ENCODE measurements at places on chromosomes 5 and 9.

DNA sequence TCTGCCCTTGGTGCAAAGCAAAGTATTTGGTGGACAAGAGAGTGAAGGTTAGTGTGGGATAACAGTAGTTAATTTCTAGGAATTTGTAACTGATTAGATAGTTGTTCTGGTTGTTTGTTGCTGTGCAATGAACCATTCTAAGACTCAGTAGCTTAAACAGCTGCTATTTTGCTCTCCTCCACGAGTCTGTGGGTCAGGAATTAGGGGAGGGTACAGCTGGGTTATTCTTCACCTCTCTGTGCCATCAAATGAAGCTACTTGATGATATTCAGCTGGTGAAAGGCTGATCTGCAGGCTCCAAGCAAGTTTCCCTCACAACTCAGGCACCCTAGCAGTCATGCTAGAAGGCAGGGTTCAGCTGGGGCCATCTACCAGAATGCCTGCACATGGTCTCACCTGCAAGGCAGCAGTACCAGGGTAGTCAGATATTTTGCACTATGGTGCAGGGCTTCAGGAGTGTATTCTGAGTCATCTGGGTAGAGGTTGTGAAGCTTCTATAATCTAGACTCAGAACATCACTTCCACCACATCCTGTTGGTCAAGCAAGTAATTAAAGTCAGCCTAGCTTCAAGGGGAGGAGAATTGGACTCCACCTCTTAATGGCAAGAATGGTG lies 159.5 kb upstream of the SLC28A3 start:
- no peak for DNase-seq

DNA sequence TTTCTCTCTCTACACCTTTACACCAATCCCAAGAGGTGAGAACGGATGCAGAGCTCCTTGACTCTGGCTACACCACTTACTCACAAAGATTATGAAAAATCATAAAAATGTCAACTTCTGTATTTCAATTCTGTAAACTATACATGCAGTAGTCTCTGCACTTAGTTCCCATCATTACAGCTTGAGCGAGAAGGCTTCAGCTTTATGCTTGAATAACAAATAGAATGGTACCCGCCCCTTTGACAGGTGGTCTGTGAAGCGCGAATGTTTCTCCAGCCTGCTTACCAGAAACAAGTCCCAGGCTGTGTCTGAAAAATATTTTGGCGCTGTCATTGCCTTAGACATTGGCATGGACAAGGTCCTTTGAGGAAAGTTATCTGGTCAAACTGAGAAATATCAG lies 562.4 kb upstream of the CLINT1 start:
- DNase-seq = no peak

GRCh38 chr9:32344551-32345182 lies 39.8 kb upstream of the ACO1 start:
- DNase-seq = no peak

GRCh38 chr9:37157726-37158377 lies 37.5 kb downstream of the ZCCHC7 start:
- no peak for DNase-seq

DNA sequence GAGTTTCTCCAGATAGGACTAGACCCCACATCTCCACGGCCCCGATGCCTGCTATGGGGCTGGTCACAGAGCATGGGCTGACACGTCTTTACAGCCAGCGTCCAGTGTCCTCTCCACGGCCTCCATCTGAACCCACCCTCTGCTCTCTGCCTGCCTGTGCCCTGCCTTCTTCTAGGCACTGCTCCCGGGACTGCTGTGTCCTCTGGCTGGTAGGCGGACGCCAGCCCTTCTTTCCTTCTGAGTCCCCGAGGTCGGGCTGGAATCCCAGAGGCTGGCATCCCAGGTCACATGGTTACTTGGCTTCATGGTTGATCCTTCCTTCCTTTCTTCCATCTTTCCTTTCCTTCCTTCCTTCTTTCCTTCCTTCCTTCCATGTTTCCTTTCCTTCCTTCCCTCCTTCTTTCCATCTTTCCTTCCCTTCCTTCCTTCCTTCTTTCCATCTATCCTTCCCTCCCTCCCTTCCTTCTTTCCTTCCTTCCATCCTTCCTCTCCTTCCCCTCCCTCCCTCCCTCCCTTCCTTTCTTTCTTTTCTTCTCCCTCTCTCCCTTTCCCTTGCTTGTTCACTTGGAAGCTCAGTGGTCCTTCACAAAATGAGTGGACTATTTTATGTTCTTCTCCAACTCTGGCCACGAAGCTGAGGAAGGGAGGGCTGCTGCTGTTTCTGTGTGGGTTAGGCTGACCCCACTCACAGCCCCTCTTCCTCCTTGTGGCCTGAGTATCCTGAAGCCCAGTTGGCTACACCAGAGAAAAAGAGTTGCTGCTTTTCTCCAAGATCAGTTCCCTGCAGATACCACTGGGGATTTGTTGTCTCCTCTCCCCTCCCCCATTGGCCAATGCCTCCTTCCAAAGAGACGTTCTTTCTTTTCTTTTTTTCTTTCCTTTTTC lies 66.8 kb upstream of the NEURL1B start:
- DNase-seq = no peak

DNA sequence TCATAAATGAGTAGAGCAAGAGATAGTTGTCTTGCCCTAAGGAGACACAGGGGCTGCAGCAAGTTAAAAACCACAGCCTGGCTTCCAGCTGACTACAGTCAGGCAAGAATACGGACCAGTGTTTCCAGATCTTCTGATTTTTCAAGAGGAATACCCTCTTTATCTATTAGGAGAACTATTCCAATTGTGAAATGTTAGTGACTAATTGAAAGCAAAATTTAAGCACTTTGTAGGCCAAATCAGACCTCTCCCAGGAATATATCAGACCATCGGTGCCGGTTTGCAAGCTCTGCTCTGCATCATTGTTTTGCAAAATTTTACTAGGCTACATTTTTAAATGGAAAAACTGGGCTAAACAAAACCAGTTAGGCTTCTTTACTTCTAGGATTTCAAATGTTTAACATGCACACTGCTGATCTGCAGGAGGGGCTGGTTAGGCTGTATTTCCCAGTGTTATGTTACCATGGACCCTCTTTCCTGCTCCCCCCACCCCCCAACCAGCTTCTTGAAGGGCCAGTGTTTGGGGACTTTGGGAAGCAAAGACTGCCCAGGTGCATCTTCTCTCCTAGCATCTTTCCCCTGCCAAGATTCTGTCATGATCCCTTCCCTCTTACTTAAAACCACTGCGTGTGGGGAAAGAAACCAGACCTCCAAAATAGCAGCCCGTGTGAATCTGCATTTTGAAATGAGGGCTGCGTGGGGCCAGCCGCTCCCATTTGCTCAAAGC lies 1.1 kb upstream of the ARSI start:
- DNase-seq = no peak

GRCh38 chr9:101073122-101073521 lies 44.6 kb downstream of the PLPPR1 start:
- no peak for DNase-seq

DNA sequence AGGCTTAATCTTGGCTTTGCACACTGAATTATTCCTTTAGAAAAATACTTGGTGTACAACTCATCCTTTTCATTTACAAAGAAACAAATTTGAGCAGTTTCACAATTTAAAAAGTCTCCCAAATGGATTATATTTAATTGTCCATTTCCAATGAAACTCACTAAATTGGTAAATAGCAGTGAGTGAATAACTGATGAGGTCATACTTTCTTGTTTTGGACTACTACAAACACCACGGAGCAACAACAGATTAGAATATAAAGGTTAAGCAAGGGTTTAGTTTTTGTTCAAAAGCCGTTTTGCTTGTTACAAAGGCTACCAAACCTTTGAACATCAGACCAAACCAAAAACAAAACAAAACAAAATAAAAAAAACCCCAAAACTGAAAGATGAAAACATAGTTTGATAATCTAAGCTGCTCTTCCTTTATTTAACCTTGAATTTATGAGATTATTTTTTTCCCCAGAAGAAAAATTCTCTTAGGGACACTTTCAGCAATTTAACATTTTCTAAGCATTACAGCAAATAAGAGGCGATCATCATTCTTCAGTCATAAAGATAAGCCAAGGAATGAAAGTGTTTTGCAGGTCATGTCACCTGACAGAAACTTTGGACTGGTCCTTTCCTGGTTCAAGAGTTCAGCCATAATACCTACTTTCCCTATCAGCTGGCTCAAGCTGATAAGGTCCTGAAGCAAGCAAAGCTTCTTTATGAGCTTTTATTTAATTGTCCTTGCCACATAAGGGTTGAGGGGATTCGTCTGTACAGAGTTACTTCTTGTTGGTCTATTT lies 99.7 kb upstream of the CDKN2B start:
- DNase-seq = no peak

GRCh38 chr9:4936823-4937222 lies 48.2 kb upstream of the JAK2 start:
- DNase-seq = no peak

DNA sequence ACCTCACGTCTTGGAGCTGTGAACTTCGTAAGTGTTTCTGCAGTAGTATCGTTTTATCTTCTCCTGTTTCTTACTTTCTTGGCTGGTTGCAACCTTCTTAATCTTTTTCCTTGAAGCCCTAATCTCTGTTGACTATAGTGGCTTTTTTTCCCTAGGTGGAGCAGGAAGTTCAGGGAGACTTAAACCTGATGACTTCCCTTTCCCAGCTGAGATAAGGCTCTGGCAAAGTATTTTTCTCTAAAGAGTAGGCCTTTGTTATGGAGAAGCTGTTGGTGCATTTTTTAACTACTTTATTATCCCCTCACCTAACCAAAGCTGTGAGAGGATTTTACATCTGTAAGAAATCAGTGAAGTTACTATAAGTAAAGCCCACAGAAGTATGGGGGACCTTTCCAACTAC lies 723.1 kb upstream of the RIOK2 start:
- no peak for DNase-seq

DNA sequence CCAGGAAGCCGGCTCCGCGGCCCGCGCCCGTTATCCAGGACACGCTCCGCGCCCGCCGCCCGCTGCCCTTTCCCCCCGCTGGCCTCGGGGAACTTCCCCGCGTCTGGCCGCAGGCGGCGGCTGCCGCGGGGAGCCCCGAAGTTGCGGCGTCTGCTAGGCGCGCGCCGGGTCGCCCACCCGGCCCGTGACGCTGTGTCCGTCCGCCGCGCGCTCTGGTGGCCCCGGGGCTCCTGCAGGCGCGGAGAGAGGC lies 621 bp upstream of the GCNT4 start:
- DNase-seq = peak; percentile 42

DNA sequence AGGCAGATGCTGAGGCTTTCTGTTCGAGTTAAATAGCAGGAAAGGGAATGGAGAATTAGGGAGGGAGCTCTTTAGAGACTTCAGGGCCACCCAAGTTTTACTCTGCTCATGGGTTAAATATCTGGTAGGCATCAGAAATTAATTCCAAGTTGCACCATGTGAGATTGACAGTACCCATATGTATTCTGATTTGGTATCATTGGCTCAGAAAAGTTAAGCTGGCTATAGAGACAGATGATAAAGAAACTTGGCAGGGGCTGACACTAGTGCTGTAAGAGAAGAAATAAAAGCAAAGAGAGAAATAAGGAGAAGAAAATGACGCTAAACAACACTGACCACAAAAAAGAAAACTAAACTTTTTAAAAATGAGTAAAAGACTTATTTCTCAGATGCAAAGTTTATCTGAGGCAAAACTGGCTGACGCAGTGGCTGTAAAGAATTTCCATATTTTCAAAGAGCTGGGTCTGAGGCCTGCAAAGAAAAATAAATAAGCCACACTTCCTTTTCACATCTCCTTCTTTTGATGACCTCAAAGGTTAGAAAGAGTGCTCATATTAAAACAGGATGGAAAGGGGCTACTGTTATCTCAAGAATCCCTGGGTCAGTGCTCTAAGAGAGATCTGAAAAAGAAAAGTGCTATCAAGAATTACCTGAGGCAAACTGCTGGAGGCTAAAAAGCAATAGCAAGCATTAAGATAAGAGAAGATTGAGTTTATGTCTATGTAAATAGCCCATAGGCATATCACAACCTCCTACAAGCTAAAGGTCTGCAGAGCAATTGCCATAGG lies 399.0 kb upstream of the MEF2C start:
- no peak for DNase-seq

DNA sequence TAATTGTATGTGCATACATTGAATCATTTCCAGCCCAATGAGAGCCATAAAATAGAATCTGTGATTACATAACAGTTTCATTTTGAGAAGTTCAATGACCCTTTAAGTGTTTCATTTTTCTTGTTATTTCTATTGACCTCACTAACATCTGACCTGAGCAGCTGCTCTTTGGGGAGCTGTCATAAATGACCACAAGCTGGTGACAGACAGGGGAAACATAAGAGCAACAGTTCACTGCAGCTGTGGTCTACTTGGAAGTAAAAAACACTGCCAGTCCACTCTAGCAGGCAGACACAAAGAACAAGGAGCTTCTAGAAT lies 265.4 kb downstream of the DTWD2 start:
- no peak for DNase-seq

- no peak for DNase-seq
These were observed 215.6 kb downstream of the SYK start for GRCh38 chr9:91017245-91017644.

DNA sequence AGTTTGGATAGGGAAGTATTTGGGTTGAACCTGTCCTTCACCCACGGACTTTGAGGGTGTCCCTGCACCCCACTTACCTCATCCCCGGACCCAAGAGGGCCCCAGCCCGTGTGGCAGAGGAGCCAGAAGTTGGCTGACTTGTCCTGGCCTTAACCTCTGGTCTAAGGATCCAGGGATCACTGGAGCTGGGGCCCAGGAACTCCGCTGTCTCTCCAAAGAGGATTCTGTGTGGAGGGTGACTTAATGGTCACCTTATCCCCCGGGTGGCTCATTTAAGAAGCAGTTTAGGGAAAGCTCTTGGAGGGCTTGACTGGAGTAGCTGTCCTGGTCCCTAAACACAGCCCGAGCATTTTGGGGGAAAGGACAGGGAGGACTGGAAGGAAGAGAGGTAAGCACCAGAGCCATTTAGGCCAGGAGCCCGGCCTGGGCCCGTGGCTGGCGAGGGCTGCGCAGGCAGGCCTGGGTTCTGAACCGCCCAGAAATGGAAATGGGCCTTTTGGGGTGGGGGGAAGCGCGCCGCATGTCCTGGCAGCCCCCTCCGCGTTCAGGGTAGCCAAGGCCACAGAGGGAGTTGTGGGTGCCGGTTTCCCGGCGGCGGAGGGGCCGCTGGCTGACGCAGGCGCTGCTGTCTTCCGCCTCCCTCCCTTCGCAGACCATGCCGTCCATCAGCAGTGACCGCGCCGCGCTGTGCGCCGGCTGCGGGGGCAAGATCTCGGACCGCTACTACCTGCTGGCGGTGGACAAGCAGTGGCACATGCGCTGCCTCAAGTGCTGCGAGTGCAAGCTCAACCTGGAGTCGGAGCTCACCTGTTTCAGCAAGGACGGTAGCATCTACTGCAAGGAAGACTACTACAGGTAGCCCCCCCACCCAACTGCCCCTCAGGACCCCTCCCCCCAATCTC lies 2.0 kb downstream of the LHX2 start:
- no peak for DNase-seq

DNA sequence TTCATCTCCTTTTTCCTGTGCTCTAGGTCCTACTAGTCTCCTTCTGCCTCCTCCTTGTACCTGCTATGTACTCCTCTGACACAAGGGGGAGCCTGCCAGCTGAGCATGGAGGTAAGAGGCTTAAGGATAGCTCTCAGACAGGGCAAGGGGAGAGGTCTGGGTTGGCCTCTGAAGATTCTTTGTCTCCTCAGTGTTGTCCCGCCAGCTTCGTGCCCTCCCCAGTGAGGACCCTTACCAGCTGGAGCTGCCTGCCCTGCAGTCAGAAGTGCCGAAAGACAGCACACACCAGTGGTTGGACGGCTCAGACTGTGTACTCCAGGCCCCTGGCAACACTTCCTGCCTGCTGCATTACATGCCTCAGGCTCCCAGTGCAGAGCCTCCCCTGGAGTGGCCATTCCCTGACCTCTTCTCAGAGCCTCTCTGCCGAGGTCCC lies 3.8 kb downstream of the CREB3 start:
- peak; percentile 39 for DNase-seq

Measured in stimulated activated naive CD4-positive, alpha-beta T cell (primary cell).